ENCODE measurements at places on chromosomes 1 and 21. TPM values are rescaled to one million over a fixed set of nuclear protein-coding genes. Genes with fewer than 3 reads are reported as not detected.

Gene RSPH1
- 11.0 TPM for polyA plus RNA-seq

Gene GUCA2B
- polyA plus RNA-seq: not detected

GRCh38 chr1:101000131-101000873 is 25.3 kb downstream of the DPH5 start:
- no peak for DNase-seq

Gene IGSF21
- polyA plus RNA-seq: 0.21 TPM

Gene NIBAN1
- polyA plus RNA-seq: 2.9 TPM

DNA sequence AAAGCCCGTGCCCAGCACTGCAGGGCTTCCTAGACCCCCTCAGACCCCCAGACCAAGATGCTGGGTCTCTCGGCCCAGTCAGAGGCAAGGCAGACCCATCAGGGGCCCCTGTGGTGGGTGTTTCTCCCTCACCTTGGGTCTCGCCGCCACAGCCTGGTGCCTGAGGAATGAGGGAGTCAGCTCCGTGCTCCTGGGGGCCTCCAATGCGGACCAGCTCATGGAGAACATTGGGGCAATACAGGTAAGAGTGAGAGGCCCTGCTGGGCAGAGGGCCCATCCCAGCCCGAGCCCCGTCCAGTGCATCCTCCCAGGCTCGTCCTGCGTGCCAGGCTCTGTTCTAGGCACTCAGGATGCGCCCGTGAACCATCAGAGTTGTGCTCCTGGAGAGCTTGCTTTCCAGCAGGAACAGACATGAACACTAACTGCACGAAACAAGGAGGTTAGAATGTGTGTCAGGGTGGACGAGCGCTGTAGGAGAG is 51.5 kb downstream of the KCNAB2 start:
- no peak for DNase-seq

DNA sequence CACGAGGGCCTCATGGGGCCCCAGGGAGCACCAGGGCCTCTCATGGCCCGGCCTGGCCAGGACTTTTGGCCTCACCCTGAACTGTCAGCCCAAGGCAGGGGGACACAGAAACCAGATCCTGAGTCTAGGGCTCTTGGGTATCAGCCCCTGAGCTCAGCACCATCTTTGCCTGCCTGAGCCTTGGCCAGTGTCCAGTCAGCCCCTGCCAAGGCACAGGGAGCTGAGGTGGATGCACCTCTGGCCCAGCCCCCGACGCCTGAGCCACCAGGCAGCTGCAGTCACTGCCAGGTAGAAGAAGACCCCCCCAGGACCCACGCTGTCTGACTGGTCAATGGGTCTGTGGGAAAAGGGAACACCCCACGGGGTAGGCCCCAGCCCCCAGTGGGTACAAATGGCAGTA is 25.3 kb downstream of the CDCA8 start:
- no peak for DNase-seq

GRCh38 chr21:42200906-42201614 is 17.9 kb upstream of the ABCG1 start:
- no peak for DNase-seq

DNA sequence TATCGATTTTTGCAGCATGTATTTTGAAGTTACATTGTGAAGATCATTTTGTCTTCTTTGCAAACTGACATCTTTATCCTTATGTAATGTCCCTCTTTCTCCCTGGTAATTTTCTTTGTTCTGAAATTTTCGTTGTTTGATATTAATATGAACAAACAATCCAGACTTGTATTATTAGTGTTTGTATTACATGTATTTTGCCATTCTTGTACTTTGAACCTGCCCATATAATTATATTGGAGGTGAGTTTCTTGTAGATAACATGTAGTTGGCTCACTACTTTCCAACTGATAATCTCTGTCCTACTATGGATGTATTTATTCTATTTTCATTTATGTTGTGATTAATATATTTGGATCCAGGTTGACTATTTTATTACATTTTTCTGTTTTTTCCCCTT is 27.1 kb downstream of the OBSCN start:
- no peak for DNase-seq

DNA sequence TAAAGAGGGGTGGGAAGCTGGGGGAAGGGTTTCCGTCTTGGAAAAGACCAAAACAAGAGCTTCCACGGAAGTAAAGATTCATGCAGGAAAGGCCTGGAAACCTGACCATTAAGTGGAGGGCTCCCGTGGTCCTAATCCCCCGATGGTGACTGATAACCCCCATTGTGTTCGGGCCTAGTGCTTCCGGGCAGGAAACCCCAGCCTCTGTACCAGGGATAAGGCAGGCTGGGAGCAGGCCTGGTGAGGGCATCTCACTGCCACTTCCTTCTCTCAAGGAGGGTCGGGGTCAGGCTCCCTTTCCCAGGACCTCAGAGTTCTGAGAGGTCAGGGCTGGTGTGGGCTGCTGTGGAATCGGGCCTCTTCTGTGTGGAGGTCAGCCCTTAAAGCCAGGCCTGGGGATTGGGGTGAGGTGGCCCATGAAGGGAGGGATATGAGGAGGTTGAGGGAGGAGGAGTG is 136.9 kb downstream of the CDC7 start:
- DNase-seq: no peak

- DNase-seq: no peak
Observed at GRCh38 chr1:3211582-3212375, 142.8 kb downstream of the PRDM16 start.

Gene IVL
- polyA plus RNA-seq: 0.36 TPM

DNA sequence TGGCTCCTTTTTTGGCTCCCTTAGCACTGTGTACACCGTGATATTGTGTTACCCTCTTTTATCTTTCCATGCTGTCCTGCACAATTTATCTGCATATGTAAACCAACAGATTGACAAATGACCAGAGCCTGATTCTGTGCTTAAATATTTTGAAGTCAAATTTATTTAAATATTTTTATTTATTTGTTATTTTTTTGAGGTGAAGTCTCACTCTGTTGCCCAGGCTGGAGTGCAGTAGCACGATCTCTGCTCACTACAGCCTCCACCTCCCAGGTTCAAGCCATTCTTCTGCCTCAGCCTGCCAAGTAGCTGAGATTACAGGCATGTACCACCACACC is 12.8 kb downstream of the PMF1 start:
- no peak for DNase-seq

DNA sequence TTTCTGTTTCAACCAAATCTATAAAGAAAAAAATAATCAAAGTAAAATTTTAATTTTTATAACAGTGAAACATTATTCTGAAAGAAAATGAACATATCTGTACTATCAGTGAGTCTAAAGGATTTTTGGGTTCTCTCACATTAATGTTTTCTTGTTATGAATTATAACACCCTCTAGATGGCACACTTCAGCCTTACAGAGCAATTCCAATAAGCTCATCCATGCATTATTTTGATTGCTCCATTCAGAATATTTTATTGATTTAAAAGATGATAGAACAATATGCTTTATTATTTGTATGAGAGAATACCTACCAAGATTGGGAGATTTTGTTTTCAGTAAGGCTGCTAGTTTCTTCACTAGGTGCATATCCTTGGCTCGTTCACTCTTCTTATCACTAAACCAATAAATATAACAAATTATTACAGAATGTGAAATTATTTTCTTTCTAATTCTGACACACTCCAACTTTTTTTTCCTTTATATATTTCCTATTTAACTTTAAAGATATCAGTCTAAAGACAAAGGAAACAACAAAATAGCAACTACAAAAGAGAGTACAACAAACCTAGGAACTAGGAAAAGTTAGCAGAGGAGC is 82.4 kb downstream of the RAB3GAP2 start:
- DNase-seq: no peak

Gene IFI44L
- polyA plus RNA-seq: 5.5 TPM

DNA sequence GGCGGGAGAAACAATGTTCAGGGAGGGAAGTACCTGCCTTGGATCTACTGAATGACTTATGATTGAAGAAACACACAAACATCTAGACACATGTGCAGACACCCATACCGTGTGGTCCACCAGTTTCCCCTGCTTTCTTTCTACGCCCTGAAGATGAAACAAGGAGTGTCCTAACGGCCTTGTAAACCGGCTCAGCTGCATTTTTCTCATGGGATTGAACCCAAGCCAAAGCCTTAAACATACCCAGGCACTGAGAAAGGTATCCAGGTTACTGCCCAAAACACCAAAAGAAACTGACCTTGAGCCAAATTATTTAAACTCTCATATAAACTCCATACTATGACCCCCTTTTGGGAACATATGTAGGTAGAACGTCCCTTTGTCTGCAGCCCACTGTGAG is 630.0 kb upstream of the RGS18 start:
- DNase-seq: no peak

Gene EVA1B
- 128 TPM for polyA plus RNA-seq

GRCh38 chr1:114831276-114831994 is 23.2 kb upstream of the SYCP1 start:
- DNase-seq: no peak

Gene OVAAL
- polyA plus RNA-seq: not detected

- no peak for DNase-seq
Observed at GRCh38 chr1:5982276-5982675, 9.9 kb downstream of the NPHP4 start.

Gene AP4B1
- polyA plus RNA-seq: 47.2 TPM

- DNase-seq: no peak
Observed at GRCh38 chr1:190832511-190832910, 354.8 kb upstream of the BRINP3 start.

Gene PTPRU
- 15.4 TPM for polyA plus RNA-seq

Gene LYSMD1
- 17.3 TPM for polyA plus RNA-seq

Gene CELA2B
- polyA plus RNA-seq: 0.31 TPM

GRCh38 chr1:159827102-159827490 is 423 bp downstream of the SLAMF8 start:
- DNase-seq: no peak

DNA sequence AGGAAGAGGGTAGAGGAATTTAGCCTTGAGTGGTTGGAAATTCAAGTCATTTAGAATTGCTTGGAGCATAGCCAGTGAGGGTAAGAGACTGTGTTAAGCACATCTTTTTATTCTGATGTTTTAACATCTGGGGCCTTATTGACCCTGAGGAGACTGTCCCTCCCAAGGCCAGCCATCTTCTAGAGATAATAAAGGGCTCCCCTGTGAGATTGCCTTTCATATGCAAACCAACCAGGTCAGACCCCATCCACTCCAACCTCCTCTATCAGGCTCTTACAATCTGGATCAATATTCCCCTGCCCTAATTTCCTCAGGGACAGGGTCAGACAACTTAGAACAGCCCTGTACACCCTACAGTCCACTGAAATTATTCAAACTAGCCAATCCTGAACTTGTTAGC is 93.8 kb downstream of the ATP1B1 start:
- DNase-seq: no peak

- no peak for DNase-seq
Observed at GRCh38 chr1:29758781-29759499, 522.6 kb downstream of the PTPRU start.

Gene OR2T2
- polyA plus RNA-seq: not detected

DNA sequence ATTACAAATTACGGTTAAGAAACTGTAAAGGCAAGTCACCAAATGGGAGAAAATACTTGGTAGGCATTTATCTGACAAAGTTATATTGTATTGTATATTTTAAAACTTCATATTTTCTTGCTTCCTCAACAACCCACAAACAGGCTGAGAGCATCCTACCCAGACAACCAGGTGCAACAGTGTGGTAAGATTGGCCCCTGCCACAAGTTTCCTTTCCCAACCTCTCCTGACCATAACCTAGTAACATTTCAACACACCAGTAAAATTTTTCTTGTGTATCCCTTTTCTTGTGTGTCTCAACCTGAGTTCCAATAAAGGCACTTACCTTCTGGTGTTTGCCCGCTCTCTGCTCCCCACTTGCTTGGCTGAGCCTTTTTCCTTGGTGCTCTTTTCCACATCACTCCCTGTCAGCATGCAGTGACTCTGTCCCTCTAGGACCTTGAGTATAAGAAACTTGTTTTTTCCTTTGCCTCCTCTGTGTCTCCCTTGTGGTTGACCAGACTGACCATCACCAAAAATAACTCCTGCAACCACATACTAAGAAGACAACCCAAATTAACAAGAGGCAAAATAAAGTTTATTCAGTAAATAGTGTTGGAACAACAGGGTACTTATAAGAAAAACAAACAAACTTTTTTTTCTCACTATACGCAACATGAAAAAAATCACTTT is 40.9 kb downstream of the FCRL3 start:
- no peak for DNase-seq

- no peak for DNase-seq
Observed at GRCh38 chr21:35333831-35334618, 284.9 kb upstream of the RUNX1 start.

Gene BLZF1
- 28.3 TPM for polyA plus RNA-seq

DNA sequence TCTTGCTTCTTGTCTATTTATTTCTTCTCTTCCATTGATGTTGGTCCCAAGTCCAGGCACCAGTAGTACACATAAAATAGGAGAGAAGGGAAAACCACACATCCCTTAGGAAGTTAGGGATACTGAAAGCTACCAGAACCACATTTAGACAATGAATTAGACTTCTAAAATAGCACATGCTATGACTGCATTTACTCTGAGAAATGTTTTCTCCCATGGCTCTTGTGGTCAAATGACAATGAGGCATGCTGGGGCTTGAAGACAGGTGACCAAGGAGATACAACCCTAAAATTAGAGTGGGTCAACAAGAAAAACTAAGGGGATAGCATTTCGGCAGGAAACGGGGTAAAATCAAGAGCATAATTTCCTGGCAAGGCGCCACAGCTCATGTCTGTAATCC is 17.1 kb downstream of the MTOR start:
- DNase-seq: no peak

DNA sequence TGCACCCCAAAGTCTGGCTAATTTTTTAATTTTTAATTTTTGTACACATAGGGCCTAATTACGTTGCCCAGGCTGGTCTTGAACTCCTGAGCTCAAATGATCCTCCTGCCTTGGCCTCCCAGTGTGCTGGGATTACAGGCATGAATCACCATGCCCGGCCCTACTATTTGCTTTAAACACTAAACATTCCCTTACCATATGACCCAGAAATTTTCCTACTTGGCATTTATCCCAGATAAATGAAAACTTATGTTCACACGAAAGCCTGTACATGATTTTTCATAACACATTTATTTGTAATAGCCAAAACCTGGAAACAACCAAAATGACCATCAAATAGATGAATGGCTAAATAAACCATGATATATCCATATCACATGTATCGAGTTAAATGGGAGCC is 35.8 kb downstream of the NDUFS5 start:
- DNase-seq: no peak

DNA sequence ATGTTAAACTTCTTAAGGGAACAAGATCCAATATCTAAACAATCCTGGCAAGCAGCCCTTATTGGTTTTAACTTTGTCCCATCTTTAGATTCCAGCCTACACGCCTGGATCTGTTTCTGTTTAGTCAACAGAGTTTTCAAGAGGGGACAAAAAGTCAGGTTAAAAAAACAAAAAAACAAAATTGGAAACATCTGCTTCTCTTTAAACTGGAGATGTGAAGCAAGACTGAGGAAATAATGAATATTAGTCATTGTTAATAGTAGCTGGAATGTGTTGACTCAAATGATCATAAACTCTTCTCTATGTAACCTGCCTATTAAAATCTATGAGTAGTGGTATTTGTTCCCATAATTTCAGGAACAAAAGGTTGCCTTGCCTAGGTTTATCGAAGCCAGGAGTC is 55.0 kb downstream of the NID1 start:
- peak; percentile 72 for DNase-seq

Gene KRTAP7-1
- not detected for polyA plus RNA-seq

DNA sequence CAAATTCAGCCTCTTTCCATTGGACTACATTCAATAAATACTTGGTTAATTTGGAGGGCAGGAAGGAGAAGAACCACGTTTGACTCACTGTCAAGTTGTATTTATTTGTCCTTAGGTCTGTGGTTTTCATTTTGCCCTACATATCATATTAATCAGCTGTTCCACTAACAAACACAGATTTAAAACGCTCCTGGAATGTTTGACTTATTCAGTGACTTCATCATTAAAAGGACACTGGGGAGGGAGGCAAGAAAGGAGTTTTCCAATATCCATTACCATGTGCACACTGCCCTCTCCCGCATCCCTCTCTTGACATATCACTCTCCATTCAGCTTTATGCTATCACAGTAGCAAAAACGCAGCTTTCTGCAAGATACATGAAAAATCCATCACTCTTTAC is 98.2 kb upstream of the C1orf87 start:
- no peak for DNase-seq
